M059J (cell line): ENCODE measurements at places on chromosomes 3 and 15.

DNA sequence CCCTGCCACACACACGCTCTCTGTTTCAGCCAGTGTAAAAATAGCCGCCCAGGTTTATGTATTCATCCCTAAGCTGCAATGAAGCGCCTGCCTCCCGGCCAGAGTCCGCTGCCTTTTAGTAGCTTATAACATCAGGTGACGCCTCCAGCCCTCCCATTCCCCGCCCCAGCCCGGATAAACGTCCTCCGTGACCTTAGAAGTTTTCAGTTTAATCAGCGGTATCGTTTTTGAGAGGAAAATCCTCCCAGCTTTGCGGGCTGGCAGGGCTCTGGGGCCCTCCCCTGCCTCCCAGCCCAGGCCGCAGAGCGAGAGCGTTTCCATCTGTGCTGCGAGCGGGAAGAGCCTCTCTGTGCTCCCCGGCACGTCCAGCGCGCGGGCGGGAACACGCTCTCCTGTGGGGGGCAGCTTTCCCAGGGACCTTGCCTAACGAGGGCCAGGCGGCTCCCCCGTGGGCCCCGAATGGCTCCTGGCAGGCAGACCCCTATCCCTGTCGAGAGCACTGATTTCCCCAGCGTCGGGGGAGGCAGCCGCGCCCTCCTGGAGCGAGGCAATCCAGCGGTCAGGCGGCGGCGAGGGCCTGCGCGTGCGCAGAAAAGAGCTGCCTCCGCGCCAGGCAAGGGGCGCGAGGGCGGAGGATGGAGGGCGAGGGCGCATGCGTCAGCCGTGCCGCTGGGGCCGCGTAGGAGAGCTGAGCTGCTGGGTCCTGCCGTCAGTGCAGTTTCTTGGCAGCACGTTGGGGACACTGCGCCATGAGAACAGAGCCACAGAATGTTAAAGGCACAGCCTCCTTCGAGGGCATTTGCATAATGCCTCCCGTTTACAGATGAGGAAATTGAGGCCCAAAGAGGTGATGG lies 71.1 kb downstream of the CCNL1 start:
- DNase-seq, result peak; percentile 98

DNA sequence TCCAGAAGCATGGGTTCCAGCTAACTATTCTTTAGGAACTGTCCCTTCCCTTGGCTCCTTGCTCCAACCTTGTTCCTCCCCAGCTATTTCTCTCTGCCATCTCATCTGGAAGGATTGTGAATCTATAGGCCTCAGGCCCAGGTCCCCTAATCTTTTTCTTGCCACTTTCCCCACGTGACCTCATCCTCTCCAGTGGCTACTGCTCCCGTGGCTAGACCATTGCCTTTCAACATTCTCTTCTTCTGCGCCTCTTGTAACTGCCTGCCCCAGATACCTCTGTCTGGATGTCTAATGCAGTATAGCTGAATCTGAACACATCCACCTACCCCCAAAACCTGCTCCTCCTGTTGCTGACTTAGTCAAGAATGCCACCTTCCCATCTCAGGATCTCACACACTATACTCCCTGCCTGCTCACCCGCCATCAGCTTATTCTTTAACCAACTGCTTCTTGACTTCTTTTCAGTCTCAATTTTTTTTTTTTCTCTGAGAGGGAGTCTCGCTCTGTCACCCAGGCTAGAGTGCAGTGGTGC lies 5.2 kb downstream of the GPX1 start:
- no peak for DNase-seq

GRCh38 chr3:71964170-71964569 lies 179.2 kb upstream of the PROK2 start:
- DNase-seq, result no peak

DNA sequence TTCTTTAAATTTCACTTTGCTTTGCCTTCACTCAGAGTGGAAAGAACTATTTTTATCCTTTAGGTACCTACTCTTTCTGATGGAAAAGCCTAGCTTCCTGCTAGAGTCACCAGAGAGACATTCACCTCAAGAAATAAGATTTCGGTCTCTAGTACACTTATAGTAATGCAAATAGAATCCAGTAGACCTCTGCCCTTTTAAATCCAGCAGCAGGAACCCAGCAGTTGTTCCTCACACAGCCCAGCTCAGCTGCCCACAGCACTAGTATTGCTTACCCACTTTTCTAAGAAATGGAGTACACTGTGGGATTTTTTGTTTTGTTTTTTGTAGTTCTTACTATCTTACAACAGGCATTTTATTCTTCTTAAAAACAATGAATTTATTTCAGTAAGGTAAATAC lies 497.0 kb upstream of the CCDC54 start:
- no peak for DNase-seq

- peak; percentile 40 for DNase-seq
Measured at GRCh38 chr15:38549222-38549621, 15.4 kb downstream of the RASGRP1 start.

GRCh38 chr3:126117212-126117611 lies 33.3 kb upstream of the SLC41A3 start:
- no peak for DNase-seq

DNA sequence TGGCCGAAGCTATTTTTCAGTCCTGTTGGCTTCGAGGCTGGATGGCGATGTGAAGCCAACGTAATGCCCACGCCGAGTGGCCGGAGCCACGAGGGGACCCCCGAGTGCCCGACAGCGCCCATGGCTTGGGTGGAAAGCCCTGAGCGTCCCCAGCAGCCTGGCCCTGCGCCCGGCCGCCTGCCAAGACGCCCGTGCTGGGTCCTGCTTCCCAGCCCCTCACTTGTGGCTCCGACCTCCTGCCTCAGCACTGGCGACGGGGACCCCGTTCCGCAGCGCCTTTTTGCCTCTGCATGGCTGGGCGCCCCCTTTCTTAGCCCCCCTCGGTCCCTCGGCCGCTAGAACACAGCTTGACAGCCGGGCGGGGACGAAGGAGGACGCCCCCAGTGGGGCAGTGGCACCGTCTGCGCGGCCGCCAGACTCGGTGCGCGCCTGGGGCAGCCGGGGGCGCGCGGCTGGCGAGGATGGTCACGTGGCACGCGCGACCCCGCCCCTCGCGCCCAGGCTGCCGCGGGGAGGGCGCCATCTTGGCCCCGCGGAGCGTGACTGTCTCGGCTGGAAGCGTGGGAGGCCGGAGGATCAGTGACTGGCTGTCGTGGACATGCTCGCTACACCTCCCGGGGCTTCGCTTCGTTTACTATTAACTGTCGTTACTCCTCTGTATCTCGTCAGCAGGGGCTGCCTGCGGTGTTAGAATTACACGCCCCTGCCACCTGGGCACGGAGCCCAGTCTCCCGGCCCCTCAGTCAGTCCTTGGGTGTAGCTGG lies 626 bp upstream of the GPR176 start:
- DNase-seq, result peak; percentile 78
